ENCODE measurements at places on chromosomes 16 and 17. TPM values are rescaled to one million over a fixed set of nuclear protein-coding genes. Genes with fewer than 3 reads are reported as not detected.

Gene PRKCB
- total RNA-seq, result 79.4 TPM

Gene TOX3
- total RNA-seq, result not detected

Gene ACAP1
- 701 TPM for total RNA-seq

Gene C16orf96
- 0.15 TPM for total RNA-seq

Gene TBC1D3G
- not detected for total RNA-seq

Gene KRT36
- not detected for total RNA-seq

Gene PRSS8
- not detected for total RNA-seq

Gene ITGAL
- total RNA-seq, result 660 TPM

Gene RCVRN
- not detected for total RNA-seq

Gene PPY
- not detected for total RNA-seq

Gene KRT15
- not detected for total RNA-seq

Gene USP43
- total RNA-seq, result 0.12 TPM

Gene ETV4
- 0.71 TPM for total RNA-seq

Gene OR1A1
- total RNA-seq, result not detected

Gene ERCC4
- 13.7 TPM for total RNA-seq

Gene DOC2A
- total RNA-seq, result not detected

Gene CCL7
- not detected for total RNA-seq

Gene EXOC7
- 153 TPM for total RNA-seq

Gene CEP295NL
- total RNA-seq, result not detected

Gene SEPTIN1
- 355 TPM for total RNA-seq

Gene HOXB13
- total RNA-seq, result not detected

Gene RAB37
- total RNA-seq, result 50.4 TPM

Gene TEX14
- total RNA-seq, result 0.44 TPM

Gene SPATA22
- 0.20 TPM for total RNA-seq

Gene KRTAP9-2
- total RNA-seq, result not detected

Gene POLG2
- 29.3 TPM for total RNA-seq

Gene TEKT1
- not detected for total RNA-seq

Gene HIC1
- 105 TPM for total RNA-seq

All from T-helper 1 cell treated with Interleukin-12 subunit alpha and Interleukin-12 subunit beta and Interleukin-4 antibody, amounts not matched to agents 30 ng/mL and 1 ng/mL, for 36 hours (primary cell).